ENCODE measurements at places on chromosomes 7 and 10. TPM values are rescaled to one million over a fixed set of nuclear protein-coding genes. Genes with fewer than 3 reads are reported as not detected.

PON3 gene
- 15.0 TPM for total RNA-seq

BHLHA15 gene
- total RNA-seq, result 3.4 TPM

SYNPO2L gene
- total RNA-seq, result 0.16 TPM

CH25H gene
- not detected for total RNA-seq

MKX gene
- total RNA-seq, result 0.64 TPM

PRTFDC1 gene
- 66.5 TPM for total RNA-seq

RASSF4 gene
- total RNA-seq, result 55.6 TPM

HMX3 gene
- total RNA-seq, result not detected

EMX2 gene
- total RNA-seq, result 4.9 TPM

CPA2 gene
- 27.6 TPM for total RNA-seq

PDK4 gene
- total RNA-seq, result 0.20 TPM

MSS51 gene
- total RNA-seq, result 2.0 TPM

FOXI2 gene
- total RNA-seq, result not detected

All from Caco-2 (cell line).